ENCODE measurements at places on chromosomes 7 and 10. TPM values are rescaled to one million over a fixed set of nuclear protein-coding genes. Genes with fewer than 3 reads are reported as not detected.
A peak's percentile ranks its signal among the peaks of the same experiment; 100 is the strongest.

Gene CTAGE15
- polyA plus RNA-seq: 0.73 TPM

Gene CYP26A1
- not detected for polyA plus RNA-seq

Gene ASB10
- not detected for polyA plus RNA-seq

Gene PNLIPRP1
- polyA plus RNA-seq: 0.13 TPM

DNA sequence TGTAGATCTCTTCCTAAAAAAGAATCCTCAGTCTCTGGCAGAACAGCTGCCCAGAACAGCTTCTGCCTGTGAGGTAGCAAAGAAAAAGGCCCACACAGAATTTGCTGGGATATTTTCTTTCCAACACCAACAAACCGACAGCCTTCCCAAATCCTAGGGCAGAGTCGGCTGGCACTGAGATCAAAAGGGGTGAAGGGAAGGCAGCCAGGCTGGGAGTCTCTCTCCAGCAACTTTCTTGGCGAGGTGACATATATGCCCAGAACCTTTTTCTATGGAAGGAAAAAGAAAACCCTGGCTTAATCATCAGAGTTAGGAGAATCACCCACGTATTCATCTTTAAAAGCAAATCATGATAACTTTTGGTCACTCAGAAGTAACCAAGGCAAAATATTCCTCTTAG lies 279.6 kb downstream of the DNAJB6 start:
- DNase-seq: no peak

GRCh38 chr7:194252-195009 lies 2.1 kb downstream of the FAM20C start:
- peak; percentile 46 for DNase-seq

GRCh38 chr10:52491246-52491995 lies 177.3 kb downstream of the DKK1 start:
- no peak for DNase-seq

Data from left kidney (tissue), 8 donors.